ENCODE measurements at places on chromosomes 5 and 9. TPM values are rescaled to one million over a fixed set of nuclear protein-coding genes. Genes with fewer than 3 reads are reported as not detected.

Gene PTGES
- total RNA-seq: 2.4 TPM

Gene RAB3C
- not detected for total RNA-seq

Gene FER
- total RNA-seq: 31.2 TPM

Gene UNC5A
- not detected for total RNA-seq

Gene LCN6
- not detected for total RNA-seq

Gene IL7R
- total RNA-seq: 86.6 TPM

Gene ZFAND5
- total RNA-seq: 90.3 TPM

Gene PPP3R2
- total RNA-seq: not detected

Gene ROR2
- total RNA-seq: 0.66 TPM

Gene JAKMIP2
- total RNA-seq: 0.79 TPM

Gene FBP1
- not detected for total RNA-seq

Gene RNF183
- total RNA-seq: not detected

Gene PAPPA
- 5.3 TPM for total RNA-seq

Gene SPINK7
- total RNA-seq: not detected

Gene PCSK1
- not detected for total RNA-seq

Gene GMCL2
- total RNA-seq: not detected

Gene MEIKIN
- not detected for total RNA-seq

Gene RASGEF1C
- not detected for total RNA-seq

Gene FOXD4L5
- total RNA-seq: not detected

Gene TRPM3
- total RNA-seq: 0.03 TPM

Gene CTSV
- total RNA-seq: 0.05 TPM

Gene ICE1
- 25.4 TPM for total RNA-seq
